Non-pigmented ciliary epithelial cell (primary cell): ENCODE measurements at places on chromosomes 16 and 17.

DNA sequence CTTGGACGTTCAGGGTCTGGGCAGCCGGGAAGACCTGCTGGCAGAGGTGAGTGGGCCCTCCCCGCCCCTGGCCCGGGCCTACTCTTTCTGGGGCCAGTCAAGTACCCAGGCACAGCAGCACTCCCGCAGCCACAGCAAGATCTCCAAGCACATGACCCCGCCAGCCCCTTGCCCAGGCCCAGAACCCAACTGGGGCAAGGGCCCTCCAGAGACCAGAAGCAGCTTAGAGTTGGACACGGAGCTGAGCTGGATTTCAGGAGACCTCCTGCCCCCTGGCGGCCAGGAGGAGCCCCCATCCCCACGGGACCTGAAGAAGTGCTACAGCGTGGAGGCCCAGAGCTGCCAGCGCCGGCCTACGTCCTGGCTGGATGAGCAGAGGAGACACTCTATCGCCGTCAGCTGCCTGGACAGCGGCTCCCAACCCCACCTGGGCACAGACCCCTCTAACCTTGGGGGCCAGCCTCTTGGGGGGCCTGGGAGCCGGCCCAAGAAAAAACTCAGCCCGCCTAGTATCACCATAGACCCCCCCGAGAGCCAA lies 8.6 kb upstream of the ABCC3 start:
- no peak for DNase-seq

- peak; percentile 15 for DNase-seq
Observed at GRCh38 chr17:67629971-67630320, 87.8 kb upstream of the NOL11 start.

DNA sequence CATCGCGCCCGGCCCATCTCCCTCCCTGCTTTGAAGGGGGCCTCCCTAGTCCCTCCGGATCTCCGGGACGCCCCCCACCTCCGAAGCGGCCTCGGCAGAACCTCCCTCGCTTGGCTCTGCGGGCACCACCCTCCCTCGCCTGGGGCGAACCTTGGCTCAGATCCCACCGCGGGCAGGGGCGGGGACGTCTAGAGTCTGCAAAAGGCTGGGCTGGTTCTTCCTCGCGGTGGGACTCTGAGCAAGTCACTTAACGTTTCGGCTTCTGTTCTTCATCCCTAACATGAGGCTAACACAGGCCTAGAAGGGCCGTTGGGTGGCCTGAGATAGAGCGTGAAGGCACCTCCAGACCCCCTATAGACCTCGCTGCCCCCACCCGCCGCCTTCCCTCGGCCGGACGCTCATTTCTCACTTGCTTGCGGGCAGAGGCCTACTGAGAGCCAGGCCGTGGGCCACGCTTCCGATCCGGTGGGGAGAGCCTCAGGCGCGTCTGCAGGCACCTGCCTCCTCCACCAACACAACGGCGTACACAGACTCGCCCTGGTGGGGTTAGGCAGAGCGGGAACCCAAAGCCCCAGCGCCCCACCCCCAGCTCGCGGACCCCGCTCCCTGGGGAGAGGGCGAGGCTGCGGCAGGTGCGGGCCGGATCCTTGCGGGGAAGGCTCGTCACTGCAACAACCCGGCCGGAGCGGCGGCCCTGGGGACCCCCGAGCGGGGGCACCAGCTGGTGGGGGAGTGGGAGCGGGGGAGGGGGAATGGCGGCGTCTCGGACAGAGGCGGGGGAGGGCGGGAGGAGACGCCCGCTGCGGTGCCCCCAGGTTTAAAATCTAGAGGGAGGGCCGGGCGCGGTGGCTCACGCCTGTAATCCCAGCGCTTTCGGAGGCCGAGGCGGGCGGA lies 5.4 kb downstream of the MYO1C start:
- no peak for DNase-seq

- DNase-seq: no peak
Observed at GRCh38 chr17:35934760-35935159, 4.2 kb upstream of the RDM1 start.

DNA sequence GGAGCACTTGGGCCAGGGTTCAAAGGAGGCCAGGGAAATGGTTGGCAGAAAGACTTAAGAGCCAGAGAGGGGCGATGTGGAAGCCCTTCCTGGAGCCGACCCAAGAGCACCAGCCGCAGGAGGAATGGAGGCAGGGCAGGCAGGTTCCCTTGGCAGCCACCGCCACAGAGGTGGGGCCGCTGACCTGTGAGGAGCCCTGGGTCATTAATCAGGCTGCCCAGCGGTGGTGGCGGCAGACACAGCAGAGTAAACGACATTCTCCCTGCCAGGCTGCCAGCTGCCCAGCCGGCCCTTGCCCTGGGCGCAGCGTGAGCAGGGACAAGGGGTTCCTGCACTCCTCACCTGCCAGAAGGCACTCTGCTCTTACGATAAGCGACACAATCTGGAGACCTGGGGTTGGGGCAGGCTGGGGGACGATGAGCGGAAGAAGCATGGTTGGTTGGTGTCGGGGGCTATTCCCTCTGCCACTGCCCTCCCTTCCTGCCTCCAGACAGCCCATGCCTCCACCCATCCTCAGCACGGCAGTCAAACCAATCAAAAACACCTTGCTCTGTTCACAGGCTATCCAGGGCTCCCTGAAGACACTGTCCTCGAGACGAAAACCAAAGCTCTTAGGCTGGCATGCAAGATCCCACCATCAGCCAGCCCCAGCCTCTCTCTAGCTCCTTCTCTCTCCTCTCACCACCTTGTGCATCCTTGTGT lies 40.9 kb downstream of the PLXDC1 start:
- no peak for DNase-seq

DNA sequence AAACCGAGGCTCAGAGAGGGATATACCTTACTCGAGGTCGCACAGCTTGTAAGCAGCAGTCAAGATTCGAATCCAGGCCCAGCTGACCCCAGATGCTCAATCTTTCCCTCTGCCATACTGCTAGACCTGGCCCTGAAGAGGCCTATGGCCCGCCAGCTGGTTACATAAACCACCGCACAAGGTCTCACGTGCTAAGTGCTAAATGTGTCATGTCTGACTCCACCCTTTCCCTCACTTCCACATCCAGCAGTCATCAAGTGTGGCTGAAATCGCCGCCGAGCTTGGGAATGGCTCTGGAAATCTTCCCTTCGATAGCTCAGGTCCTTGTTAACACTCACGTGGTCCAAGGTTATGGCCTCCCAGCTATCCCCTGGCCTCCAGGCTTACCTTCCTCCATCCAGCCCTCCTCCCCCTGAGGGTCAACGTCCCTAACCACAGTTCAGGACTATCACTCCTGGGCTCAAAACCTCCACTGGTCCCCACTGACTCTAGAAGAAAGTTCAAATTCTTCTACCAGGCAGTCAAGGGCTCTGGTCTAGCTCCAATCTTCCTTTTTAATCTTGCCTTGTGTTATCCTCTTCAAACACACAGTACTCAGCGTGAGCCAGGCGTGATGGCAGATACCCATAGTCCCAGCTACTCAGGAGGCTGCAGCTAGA lies 3.5 kb downstream of the ZBTB4 start:
- DNase-seq: no peak

DNA sequence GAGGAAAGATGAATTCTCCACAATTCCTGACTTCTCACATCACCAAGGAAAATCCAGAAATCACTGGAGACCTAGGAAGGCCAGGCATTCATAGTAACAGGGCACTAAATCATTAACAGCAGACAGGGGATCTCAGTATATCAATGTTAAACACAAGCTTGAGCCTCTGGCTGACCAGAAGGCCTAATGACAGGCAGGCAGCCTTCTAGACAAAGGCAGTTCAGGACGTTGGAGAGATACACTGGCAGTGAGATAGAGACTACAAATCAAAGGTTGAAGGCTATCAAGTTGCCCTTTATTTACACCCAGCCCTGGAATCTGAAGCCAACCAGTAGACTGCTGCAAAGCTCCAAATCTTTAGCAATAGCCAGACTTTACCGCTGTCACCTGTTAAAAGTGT lies 422.8 kb upstream of the CCL2 start:
- no peak for DNase-seq

DNA sequence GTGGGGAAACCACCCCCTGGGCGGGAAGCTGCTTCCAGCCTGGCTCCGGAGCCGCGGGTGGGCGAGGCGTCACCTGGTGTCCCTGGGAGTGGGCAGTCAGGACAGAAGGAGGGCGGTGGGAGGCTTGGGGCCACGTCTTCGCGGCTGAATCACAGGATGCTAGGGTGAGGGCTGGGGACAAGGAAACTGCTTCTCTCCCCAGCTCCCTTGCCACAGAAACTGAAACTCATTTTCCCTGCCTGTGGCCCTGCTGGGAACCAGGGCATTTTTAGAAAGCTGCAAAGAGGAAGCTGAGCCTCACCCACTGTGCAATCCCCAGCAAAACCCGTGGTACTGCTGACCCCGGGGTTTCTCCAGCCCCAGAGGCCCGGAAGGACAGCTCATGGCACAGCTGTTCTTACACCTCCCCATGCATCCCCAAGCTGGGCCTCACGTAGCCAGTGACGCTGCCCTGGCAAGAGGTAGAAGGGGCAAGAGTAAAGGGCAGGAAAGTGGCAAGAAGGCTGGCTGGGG lies 8.2 kb downstream of the RHBDF2 start:
- peak; percentile 44 for DNase-seq

GRCh38 chr17:68840073-68840472 lies 115.1 kb downstream of the ABCA8 start:
- DNase-seq: no peak

DNA sequence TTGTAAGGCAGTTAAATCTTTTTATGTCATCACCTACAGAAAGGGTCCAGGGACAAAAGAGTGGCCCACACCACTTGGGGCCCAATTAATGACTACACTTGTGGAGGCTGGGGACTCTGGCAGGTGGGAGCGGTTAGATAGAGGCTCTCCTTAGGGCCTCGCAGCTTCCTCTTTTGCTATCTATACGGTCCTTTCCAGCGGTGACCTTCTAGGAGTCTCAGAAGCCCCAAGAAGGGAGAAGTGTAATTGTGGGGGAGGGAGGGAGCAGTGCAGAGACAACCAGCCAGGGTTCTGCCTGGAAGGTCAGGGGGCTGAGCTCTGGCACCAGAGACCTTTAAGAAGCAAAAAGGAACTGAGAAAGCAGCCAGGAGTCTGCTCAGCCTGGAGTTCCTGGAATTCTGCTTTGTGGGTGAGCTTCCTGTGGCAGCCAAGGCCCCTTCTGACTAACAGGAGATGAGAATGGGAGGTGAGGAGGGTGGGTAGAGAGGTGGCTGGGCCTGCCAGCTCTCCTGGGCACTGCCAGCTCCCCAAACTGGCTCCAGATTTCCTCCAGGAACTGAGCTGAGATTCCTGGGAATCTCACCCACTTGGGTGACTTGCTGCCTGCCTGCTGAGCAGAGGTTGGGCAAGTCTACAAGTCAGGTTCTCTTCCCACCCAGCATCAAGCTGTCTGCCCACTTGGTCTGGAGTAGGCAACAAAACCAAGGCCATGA lies 16.3 kb upstream of the MAP3K14 start:
- DNase-seq: no peak

GRCh38 chr17:36778448-36778847 lies 158.8 kb upstream of the LHX1 start:
- DNase-seq: no peak

DNA sequence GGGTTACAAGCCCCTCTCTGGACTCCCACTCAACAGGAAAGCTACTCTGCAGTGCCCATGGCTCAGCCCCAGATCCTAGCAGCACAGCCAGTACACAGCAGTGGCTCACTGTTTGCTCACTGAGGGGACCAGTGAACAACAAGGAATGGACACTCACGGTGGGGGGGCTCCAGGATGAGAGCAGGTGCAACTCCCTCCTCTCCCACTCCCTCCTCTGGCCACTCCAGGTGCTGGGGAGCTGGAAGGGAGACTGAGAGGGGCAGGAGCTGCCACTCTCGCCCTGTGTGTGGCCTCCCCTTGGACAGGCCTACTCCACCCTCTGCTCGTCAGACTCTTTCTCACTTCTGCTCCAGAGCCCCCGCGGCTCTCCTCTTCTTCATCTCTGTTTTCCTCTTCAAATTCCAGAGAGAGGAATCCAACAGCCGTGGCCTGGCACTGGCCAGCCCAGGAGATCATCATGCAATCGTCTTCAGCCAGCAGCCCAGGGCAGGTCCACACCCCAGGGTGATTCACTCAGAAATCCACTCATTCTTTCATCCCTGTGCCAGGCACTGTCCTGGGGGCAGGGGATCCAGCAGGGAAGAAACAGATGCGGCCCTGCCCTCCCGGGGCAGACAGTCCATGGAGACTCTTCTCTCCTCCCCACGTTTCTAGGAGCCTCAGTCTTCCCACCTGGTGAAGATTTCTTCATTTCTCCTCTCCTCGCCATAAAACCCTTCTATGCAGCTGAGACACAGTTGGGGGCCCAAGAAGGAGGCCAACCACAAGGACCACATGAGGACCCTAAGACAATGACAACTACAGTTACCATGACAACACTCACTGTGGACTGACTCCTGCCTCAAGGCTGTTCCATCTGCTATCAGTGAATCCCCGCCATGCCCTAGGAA lies 30.7 kb downstream of the CFAP20 start:
- no peak for DNase-seq

- no peak for DNase-seq
Observed at GRCh38 chr17:56982312-56982711, 4.4 kb downstream of the SCPEP1 start.

- DNase-seq: no peak
Observed at GRCh38 chr17:60300011-60300410, 91.9 kb downstream of the USP32 start.
